Gastrocnemius medialis (tissue), 4 donors: ENCODE measurements at places on chromosomes 7 and 10.

- no peak for DNase-seq
These were observed 121.7 kb downstream of the FANK1 start for GRCh38 chr10:126017961-126018560.

- DNase-seq, result no peak
These were observed 35.8 kb downstream of the IQUB start for GRCh38 chr7:123498601-123499000.

DNA sequence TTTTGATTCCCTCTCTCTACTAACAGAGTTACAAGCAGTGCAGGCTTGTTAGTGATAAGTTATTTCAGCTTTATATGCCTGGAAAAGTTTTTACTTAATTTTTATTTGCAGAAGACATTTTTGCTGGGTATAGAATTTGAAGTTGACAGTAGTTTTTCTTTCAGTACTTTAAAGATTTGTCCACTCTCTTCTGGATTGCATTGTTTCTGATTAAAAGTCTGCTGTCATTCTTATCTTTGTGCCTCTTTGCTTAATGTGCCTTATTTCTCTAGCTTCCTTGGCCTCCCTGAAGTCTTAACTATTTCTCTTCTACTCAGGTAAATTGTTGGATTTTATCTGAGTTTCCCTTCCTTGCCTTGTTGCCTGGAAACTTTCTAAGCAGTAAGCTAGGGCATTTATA, 36.2 kb downstream of the PLCE1 start:
- no peak for DNase-seq

DNA sequence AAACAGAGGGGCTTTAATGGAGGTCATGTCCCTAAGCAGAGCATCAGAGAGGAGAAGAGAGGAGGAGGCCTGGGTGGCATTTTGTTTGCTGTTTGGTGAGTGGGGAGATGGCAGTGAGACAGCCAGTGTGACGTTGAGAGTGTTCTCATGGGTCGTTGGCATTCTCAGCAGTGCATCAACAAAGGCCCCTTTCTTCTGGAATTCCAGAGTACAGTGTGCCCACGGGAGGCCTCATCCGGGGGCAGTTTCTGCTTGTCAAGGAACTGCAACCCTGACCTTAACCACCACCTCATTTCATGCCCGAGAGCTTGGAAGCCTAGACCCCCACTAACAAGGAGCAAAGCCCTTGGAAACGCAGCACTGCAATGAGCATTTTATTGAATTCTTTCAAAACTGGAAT, 92.9 kb downstream of the CELF2 start:
- no peak for DNase-seq

- DNase-seq, result no peak
These were observed 163.8 kb upstream of the PRSS1 start for GRCh38 chr7:142585425-142585824.

- DNase-seq, result no peak
These were observed 1035.1 kb downstream of the CNTNAP2 start for GRCh38 chr7:147151661-147152060.

DNA sequence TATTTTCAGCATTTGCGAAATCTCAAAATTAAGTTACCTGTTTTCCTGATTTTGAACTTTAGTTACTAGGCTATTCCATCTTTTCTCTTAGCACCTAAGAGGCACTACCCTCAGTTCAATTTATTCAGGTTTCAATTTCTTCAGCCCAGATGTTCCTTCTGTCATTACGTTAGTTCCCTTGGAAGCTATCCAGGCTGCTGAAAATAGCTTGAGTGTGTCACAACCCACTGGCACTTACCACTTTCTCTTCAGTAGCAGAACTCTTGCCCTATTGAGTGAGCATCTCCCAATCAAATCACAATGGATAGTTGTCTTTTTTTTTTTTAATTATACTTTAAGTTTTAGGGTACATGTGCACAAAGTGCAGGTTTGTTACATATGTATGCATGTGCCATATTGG, 332.7 kb upstream of the LRGUK start:
- DNase-seq, result peak; percentile 61

- DNase-seq, result no peak
These were observed 240.3 kb downstream of the SEMA3D start for GRCh38 chr7:84946549-84946948.

DNA sequence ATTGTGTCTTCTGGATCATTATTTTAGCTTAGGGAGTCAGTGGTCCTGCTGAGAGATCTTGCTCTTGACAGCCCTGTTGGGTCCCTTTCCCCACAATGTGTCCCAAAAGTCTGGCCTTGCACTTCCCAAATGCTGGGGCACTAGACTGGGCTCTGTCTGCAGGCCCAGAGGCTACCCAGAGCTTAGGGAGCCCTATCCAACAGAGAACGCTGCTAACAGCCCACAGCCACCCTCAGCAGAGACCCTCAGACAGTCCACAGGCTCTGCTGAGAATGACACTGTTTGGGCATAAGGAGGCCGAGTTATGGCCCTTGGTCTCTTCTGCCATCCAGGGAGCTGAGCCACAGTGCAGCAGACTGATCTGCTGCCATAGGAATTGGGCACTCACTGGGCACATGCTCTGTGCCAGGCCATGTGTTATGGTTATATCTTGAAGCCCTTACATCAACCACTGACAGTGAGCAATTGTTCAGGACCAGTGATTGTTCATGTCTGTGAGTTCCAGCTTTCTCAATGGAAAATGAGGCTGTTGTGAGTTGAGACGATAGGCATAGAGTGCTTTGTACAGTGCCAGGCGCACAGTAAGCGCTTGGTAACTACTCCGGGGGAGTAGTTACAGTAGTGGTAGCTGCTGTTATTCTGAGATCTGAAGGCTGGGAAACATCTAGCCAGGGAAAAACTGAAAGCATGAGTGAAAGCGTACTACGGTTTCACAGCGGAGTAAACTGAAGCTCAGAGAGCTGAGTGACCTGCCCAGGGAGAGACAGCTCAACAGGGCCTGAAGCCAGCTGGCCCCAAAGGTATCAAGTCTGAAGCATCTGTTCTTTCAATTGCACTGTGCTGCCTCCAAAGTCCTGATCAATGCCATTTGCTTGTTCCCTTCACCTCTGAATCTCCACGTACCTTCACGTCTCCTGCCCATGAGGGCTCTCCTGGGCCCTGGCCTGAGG, 77.6 kb upstream of the PRLHR start:
- no peak for DNase-seq

- DNase-seq, result no peak
These were observed 92.6 kb downstream of the CREM start for GRCh38 chr10:35219292-35219691.

DNA sequence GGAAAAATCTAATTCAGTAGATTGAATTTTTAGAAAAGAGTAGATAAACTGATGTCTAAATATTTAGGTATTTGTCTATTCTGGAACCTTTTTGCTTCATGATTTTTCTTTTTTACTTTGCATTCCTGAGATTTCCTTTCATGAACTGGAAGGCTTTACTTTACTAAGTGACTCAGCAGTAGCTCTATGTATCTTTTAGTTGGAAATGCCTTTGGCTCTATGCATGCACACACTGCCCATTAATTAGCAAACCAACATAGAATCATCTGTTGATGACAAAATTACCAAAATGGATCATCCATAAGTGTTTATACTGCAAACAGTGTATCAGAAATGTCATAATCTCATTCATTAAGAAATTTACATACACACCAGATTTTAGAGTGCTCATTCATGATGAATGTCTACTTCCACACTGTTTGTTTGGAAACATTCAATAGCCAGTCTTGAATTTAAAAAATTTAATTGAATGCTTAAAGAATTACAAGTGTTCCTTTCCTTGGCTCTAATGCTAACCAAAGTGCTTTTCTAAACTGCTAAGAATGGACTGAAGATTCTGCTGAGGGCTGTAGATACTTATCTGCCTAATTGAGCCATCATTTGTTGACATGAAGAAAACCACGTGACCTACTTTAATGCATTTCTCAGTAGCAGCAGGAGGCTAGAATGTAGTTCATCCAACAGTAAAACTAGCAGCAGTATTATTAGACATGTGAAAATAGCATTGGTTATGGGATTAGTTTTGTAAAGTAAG, 282.0 kb downstream of the ADK start:
- DNase-seq, result no peak

DNA sequence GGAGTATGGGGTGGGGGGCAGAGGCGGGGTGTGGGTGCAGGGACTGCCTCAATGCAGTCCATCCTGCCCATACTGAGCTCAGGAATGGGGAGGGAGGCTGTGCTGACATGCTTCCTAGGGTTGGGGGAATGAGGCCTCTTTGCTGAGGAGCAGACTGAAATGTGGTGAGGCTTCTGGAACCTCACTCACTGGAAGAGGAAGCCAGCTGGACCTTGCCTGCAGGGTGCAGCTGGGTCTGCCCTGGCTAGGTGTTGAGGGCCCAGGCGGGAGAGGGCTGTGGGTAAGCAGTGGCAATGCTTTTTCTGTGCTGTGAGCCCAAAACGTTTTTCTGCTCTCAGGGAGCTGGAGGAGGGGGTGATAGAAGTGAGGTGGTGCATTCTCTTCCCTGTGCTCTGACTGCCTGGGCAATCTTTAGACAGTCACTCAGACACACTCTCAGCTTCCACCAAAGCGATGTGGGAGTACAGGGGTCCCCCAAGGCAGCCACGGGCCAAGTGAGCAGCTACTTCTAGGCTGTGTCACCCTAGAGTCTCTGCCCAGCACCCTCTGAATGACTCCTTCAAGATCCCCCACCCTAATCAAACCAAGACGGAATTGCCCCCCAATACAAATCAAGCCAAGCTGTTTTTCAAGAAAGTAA, 41.1 kb upstream of the BMPR1A start:
- DNase-seq, result no peak

DNA sequence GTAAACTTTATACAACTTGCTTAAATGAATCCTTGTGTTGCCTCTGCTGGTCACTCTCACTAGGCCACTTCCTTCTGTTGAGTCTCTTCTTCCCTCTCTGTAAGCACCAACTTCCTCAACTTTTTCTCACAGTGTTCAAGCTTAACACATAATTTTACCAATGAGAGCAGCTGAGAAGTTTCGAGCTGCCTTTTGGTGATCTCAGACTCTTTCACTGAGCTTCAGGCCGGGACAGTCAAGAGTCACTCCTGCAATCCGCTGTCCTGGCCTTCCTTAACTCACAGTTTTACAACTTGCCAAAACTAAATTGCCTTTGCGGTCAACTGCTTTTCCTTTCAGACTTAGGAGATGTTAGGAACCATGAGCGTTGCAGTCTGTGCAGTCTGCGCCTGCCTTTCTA, 47.4 kb downstream of the PRPF18 start:
- no peak for DNase-seq

GRCh38 chr7:32577421-32577820, 82.1 kb downstream of the AVL9 start:
- no peak for DNase-seq

DNA sequence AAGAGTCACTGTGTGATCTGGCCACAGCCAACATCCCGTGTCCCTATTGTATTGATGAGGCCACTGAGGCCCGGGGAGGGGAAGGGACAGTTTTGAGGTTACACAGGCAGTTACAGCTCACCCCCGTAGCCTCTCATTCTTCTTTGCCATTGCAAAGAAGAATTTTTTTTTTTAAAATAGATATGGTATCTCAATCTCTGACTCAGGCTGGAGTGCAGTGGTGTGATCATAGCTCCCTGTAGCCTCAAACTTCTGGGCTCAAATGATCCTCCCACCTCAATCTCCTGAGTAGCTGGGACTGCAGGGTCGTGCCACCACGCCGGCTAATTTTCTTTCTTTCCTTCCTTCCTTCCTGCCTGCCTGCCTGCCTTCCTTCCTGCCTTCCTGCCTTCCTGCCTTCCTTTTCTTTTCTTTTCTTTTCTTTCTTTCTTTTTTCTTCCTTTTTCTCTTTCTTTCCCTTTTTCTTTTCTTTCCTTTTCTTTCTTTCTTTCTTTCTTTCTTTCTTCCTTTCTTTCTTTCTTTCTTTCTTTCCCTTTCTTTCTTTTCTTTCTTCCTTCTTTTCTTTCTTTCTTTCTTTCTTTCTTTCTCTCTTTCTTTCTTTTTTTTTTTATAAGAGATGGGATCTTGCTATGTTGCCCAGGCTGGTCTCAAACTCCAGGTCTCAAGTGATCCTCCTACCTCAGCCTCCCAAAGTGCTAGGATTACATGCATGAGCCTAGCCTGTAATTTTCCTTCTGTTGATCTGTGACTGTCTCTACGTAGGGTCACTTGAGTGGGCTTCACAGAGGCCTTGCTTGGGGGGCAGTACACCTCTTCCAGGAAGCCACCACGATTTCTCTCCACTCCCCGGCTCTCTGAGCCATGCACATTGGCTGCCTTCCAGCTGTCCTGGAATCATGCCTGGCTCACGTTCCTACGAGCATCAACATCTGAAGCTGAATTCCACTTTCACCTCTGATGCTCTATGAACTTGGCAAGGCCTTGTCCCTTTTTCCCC, 31.3 kb downstream of the TMEM270 start:
- no peak for DNase-seq

- DNase-seq, result no peak
These were observed 134.8 kb upstream of the KIF5B start for GRCh38 chr10:32190890-32191491.

- DNase-seq, result no peak
These were observed 116.7 kb downstream of the SEMA3E start for GRCh38 chr7:83532219-83532618.

DNA sequence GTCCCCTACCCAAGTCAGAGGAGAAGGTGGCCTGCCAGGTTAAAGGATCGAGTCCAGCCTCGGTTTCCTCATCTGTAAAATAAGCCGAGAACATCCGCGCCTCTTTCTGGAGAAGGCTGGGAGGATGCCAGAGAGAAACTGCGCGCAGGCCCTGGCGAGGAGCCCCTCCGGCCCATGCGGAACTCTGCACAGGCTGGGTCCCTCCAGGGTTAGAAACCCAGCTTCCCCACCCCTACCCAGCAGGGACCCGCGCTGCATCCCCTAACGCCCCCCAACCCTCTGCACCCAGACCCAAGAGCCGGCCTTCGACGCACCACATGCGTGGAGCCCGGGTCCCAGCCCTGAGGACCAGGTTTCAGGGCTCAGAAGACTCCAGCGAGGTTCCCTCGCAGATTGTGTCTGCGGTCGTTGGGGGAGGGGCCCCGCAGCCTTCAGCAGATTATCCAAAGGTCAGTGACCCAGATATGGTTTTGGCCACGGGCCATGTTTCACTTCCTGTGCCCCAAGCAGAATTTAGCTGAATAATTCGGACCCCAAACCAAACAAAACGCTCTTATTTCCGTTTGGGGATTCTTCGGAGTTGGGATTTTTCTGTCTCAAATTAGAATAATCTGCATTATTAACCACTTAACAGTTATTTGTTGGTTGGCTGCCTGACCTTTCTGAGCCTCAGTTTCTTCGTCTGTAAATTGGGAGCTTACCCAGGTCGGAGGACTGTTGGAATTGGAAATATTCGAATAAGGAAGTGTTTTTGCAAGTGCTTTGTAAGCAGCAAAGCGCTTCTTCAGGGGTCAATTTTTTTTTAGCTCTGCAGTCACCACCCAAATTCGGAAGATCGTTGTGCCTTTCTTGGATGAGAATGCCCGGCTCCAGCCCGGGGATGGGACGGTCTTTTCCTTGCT, 167.7 kb downstream of the UBE2H start:
- DNase-seq, result no peak

- no peak for DNase-seq
These were observed 33.8 kb downstream of the SPAG6 start for GRCh38 chr10:22379059-22379458.

GRCh38 chr10:123636598-123637325, 29.4 kb upstream of the GPR26 start:
- no peak for DNase-seq

GRCh38 chr7:14905764-14906163, 3.2 kb upstream of the DGKB start:
- no peak for DNase-seq

- no peak for DNase-seq
These were observed 59.8 kb downstream of the GRID1 start for GRCh38 chr10:86306628-86307278.
